IMR-90 (cell line): ENCODE measurements at places on chromosomes 5 and 9. TPM values are rescaled to one million over a fixed set of nuclear protein-coding genes. Genes with fewer than 3 reads are reported as not detected.

The RPS14 gene
- total RNA-seq = 7,310 and 7,583 TPM in 2 replicates

The GPR150 gene
- total RNA-seq = under 0.01 TPM in 2 replicates

The NIPAL4 gene
- total RNA-seq = 0.18 and 0.28 TPM in 2 replicates

The CDC20B gene
- not detected in 2 replicates for total RNA-seq

The C9orf153 gene
- not detected in 2 replicates for total RNA-seq

The ENC1 gene
- total RNA-seq = 55.8 and 70.8 TPM in 2 replicates

The FRMD3 gene
- total RNA-seq = under 0.01 and 0.18 TPM in 2 replicates

The STPG3 gene
- total RNA-seq = not detected in 2 replicates

The ADGRD2 gene
- total RNA-seq = not detected in 2 replicates

The SH3RF2 gene
- 1.1 and 1.3 TPM in 2 replicates for total RNA-seq

The CAPSL gene
- total RNA-seq = not detected in 2 replicates

The HTR1A gene
- total RNA-seq = not detected in 2 replicates

The GDF9 gene
- 0.18 and 0.28 TPM in 2 replicates for total RNA-seq

The MRPL50 gene
- total RNA-seq = 8.6 and 11.1 TPM in 2 replicates

The ANKRD31 gene
- under 0.01 TPM in 2 replicates for total RNA-seq

The ORM2 gene
- not detected in 2 replicates for total RNA-seq

The RNF183 gene
- not detected in 2 replicates for total RNA-seq

The IRX1 gene
- total RNA-seq = not detected in 2 replicates

The SVEP1 gene
- 13.1 and 16.7 TPM in 2 replicates for total RNA-seq

The MRPL36 gene
- total RNA-seq = 63.9 and 85.9 TPM in 2 replicates

The FAM13B gene
- 15.1 and 21.9 TPM in 2 replicates for total RNA-seq

The HCN1 gene
- total RNA-seq = not detected in 2 replicates

The PAPPA gene
- total RNA-seq = 11.7 and 12.4 TPM in 2 replicates

The GRXCR2 gene
- total RNA-seq = not detected in 2 replicates

The HSPB3 gene
- 0.54 TPM in 1 of 2 replicates, not detected in the other for total RNA-seq

The TAF1L gene
- under 0.01 TPM in 1 of 2 replicates, not detected in the other for total RNA-seq

The DMRT3 gene
- total RNA-seq = not detected in 2 replicates

The CATSPER3 gene
- total RNA-seq = under 0.01 TPM in 1 of 2 replicates, not detected in the other

The EFNA5 gene
- 1.6 and 2.2 TPM in 2 replicates for total RNA-seq

The TAF11L3 gene
- not detected in 2 replicates for total RNA-seq

The FAM114A2 gene
- 36.4 and 41.2 TPM in 2 replicates for total RNA-seq

The PCBD2 gene
- 2.2 and 2.8 TPM in 2 replicates for total RNA-seq

The RABL6 gene
- 43.9 and 47.5 TPM in 2 replicates for total RNA-seq

The PRUNE2 gene
- total RNA-seq = 1.4 and 1.6 TPM in 2 replicates

The ZNF883 gene
- 0.54 and 0.83 TPM in 2 replicates for total RNA-seq

The ERP44 gene
- 9.1 and 16.1 TPM in 2 replicates for total RNA-seq

The DNM1 gene
- 11.4 and 13.6 TPM in 2 replicates for total RNA-seq

The PCA3 gene
- total RNA-seq = not detected in 2 replicates

The HRH2 gene
- total RNA-seq = not detected in 2 replicates

The C5orf52 gene
- not detected in 2 replicates for total RNA-seq
